Stimulated activated CD4-positive, alpha-beta T cell treated with anti-CD3 and anti-CD28 coated beads, Interleukin-15, amount 100 ng/mL, for 1 hour (primary cell): ENCODE measurements at places on chromosomes 3 and 15.

DNA sequence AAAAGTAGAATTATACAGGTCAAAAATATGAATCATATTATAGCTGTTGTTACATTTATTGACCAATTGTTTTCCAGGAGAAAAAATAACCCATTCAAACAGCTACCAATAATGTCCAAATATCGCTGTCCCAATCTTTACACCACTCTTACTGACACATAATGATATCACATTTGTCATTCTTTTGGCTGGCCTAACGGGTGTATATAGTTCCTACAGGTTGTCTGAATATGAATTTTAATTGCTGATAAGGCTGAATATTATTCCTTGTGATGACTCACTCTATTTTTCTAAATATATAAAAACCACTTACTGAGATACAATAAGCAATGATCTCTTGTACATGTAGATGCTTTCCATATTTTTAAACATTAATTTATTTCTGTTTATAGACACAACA lies 76.4 kb downstream of the FSIP1 start:
- no peak for DNase-seq

DNA sequence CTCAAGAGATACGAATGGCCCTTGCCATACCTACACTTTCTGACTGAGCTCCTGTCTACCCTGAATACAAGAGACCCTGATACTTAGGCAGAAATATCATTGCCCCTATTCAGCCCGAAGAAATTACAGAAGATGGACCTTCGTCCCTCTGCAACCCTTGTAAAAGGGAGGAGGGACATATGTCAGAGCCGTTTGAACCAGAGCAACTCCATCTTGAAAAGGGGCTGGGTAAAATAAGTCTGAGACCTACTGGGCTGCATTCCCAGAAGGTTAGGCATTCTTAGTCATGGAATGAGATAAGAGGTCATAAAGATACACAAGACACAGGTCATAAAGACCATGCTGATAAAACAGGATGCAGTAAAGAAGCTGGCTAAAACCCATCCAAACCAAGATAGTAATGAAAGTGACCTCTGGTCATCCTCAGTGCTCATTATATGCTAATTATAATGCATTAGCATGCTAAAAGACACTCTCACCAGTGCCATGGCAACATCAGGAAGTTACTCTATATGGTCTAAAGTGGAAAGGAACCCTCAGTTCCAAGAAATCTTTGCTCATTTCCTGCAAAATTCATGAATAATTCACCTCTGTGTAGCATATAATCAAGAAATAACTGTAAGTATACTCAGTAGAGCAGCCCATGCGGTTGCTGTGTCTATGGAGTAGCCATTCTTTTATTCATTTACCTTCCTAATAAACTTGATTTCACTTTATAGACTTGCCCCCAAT lies 49.7 kb upstream of the GPD1L start:
- DNase-seq: no peak

GRCh38 chr3:186532598-186533072 lies 11.5 kb downstream of the CRYGS start:
- no peak for DNase-seq

GRCh38 chr3:178001670-178002101 lies 534.5 kb upstream of the KCNMB2 start:
- DNase-seq: no peak

DNA sequence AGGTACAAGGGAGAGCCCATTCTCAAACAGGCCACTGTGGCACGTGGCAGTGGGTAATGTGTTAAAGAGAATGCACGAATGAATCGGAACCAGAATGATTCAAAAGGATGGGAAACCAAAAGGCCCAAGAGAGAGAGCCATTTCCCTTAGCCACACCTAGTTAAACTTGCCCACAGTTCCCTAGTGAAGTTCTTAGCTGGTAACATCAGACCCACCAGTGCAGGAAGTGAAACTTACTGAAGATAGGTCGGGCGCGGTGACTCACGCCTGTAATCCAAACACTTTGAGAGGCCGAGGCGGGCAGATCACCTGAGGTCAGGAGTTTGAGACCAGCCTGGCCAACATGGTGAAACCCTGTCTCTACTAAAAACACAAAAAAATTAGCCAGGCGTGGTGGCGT lies 97.1 kb downstream of the MEX3B start:
- no peak for DNase-seq

DNA sequence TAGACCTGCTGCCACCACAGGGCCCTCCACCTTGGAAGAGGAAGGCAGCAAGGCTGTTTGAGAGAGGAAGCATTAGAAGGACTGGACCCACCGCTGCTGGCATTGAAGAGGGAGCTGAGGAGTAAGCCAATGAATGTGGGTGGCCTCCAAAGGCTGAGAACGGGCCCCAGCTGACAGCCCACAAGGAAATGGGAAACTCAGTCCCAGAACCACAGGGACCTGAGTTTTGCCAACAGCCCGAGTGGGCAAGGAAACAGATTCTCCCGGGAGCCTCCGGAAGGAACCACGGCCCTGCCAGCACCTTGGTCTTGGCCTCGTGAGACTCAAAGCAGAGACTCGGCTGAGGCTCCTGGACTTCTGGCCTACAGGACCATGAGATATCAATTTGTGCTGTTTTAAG lies 95.4 kb upstream of the SNRPA1 start:
- no peak for DNase-seq

GRCh38 chr3:131421957-131422498 lies 40.5 kb downstream of the NUDT16 start:
- no peak for DNase-seq
